ENCODE measurements at places on chromosomes 1 and 21.

DNA sequence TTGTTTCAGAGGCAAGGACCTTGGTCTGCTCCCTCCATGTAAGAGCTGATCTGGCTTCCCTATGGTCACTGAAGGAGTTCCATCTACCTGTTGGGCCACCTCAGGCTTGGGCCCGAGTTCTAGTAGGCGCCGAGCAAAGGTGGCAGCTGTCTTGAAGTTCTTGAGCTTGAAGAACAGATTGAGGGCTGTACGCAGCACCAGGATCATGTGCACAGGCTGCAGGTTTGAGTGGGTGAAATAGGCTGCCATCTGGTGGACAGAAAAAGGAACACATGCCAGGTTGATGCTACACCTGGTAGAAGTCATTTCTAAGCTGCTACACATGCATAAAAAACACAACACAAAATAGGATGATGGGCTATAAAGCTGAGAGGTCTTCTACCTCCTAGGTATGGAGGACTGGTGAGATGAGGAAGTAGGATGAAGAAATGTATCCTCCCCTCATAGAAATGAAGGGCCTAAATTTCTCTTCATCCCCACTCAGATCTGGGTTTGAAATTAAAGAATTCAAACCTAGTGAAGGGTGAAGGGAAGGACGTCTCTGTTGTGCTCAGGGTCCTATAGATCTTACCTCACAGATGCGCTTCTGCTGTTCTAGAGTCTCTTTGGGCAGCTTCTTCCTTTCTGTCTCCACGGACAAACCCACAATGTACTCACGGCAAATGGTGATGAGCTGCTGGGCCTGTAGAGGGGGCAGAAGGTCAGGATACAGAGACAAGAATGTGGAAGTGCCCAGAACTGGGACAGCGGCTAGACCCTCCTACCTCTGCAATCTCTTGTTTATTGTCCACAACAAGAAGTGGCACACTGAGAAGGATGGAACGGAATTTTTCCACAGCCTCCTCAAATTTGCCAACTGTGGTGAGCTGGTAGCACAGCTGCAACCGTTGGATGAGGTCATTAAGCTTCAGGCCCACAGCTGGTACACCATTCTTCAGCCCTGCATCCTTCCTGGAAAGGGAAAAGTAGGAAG, 6.6 kb upstream of the PEX19 start:
- peak; percentile 79 for DNase-seq

DNA sequence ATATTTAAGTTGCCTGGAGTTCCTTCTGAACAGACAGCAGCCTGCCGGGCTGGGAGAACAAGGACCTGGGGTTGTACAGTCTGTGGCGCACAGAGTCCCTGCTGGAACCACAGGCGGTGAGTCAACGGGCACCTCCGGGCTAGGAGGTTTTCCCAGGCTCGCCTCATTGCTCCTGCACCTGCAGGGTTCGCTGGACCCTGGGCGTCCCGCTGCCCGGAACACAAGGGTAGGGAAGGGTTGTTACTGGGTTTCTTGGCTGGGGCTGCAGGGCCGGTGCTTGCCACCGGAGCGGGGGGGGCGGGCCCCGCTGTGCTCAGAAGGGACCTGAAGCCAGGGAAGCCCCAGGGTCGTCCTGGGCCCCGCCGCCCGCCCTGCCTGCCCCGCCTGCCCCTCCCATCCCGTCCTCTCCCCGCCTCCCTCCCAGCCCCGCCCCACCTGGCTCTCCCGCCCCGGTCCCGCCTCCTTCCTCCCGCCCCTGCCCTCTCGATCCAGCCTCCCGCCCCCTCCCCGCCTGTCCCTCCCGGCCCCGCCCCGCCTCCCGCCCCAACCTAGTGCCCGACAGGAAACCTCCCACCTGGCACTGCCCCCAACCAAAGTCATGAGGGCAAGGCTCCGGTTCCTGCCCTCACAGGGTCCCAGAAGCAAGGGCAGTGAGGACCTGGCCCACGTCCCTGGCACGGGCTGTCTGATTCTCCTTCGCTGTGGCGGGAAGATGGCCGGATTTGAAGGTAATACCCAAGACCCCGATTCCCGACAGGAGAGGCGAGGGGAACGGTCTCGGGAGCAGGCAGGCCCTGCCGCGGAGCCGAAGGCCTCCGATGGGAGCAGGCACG, 6.8 kb downstream of the JMJD4 start:
- no peak for DNase-seq

GRCh38 chr1:245285168-245285567, 130.4 kb downstream of the KIF26B start:
- DNase-seq: no peak

GRCh38 chr1:41758904-41759548, 159.7 kb downstream of the HIVEP3 start:
- no peak for DNase-seq

GRCh38 chr1:178374016-178374415, 122.7 kb downstream of the CLEC20A start:
- DNase-seq: no peak

DNA sequence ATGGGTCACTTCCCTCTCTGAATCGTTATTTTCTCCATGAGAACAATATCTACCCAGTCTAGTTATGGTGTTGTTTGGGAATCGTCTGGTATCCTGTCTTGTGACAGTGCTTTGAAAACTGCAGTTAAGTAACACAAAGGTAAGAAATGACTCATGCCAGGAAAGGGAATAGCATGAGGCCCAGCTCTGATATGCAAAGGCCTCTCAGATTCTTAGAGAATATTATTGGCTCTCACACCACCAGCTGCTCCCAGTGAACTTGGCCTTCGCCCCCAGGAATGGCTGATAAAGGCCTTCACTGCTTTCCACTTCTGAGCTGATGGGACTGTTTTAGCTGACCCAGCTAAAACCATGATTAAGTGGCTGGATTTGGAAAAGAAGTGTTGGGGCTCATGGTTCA, 27.1 kb downstream of the NEK2 start:
- no peak for DNase-seq

GRCh38 chr1:42938645-42939615, 19.7 kb downstream of the SLC2A1 start:
- no peak for DNase-seq

- DNase-seq: no peak
Observed at GRCh38 chr1:84775535-84775920, 85.3 kb upstream of the SSX2IP start.

GRCh38 chr1:226100436-226101391, 38.2 kb downstream of the H3-3A start:
- DNase-seq: no peak

DNA sequence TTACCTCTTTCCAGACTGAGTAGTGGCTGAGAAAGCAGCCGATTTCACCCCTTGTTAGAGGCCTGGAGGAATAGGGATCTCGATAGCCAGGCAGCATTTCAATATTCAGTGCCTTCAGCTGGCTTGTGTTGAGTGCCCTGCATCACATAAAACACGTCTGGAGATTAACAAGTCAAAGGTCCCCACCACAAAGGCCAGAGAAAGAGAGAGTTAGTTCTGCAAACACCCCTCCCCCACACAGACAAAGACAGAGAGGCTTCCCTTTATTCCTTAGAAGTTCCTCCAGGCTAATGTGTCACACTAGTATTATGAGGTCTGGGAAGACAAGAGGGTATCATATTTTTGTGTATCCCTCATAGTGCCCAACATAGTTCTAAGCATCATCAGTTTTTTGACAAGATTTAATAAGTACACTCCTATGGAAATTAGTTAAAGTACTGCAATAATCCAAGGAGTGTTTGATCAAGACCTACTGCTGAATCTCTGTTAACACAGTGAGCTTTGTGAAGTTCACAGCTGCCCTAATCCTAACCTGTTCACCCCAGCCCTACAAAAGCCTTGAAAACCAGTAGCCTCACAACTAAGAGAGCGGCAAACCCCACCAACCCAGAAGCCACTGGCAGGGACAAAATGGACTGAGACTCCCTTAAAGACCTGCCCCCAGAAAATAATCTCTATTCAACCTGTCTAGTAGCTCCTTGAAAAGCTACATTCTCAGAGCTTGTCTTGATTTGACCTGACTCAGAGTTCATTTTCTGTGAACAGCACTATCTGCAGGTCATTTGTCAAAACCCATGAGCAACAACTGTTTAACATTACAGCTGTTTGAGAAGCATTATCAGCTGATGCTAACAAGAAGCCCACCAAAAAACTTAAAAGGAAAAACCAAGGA, 91.9 kb downstream of the COLGALT2 start:
- no peak for DNase-seq

GRCh38 chr1:41281334-41281733, 39.2 kb upstream of the SCMH1 start:
- no peak for DNase-seq

- DNase-seq: no peak
Observed at GRCh38 chr21:19145682-19146293, 742.2 kb upstream of the TMPRSS15 start.

DNA sequence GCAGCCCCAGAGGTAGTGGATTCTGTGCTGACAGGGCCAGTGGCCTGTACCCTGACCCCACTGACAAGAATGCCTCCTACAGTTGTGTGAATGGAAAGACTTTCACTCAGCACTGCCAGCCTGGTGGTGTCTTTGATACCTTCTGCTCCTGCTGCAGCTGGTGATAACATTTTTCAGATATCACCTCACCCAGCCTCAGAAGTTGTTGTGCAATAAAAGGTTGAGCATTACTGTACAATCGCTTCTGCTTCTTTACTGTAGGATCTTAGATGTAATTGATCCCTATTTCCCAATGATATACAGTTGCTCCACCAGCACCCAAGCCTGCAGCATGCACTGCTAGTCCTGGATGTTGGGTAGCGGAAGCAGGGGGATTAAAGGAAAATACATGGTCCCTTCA, 4.8 kb upstream of the CHIA start:
- no peak for DNase-seq

GRCh38 chr1:51622455-51622913, 5.6 kb downstream of the OSBPL9 start:
- no peak for DNase-seq

- DNase-seq: no peak
Observed at GRCh38 chr1:152580433-152580832, at the start of gene LCE3D. TSS of gene LCE3D (minus strand) at chr1:152580516. CDS start at chr1:152579936, 580 bp downstream.

DNA sequence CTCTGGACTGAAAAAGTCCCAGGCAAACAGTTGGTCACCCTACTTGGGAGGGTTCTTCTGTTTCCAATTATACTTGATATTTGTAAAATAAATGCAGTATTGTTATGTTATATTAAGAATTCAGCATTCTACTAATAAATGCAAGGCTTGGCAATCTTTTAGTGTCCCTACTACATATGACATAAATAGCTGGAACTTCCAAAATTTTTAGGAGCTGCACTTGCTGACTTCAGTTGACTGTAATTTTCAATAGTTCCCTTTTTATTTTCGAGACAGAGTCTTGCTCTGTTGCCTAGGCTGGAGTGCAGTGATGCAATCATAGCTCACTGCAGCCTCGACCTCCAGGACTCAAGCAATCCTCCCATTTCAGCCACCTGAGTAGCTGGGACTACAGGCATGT, 20.0 kb downstream of the FOXD3 start:
- DNase-seq: no peak

DNA sequence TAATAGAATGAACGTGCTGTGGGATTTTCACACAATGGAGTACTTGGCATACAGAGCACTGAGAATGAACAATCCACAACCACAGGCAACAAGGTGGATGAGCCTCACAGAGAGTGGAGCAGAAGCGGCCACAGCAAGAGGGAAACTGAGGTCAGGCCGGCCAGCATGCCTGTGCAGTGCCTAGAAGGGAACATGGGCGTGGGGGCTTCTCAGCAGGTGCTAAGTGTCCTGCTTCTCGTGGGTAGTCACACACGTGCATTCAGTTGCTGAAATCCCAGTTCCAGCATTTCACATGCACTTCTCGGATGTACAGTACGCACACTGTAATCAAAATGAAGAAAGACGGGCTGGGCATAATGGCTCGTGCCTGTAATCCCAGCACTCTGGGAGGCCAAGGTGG, 33.1 kb downstream of the WDR4 start:
- DNase-seq: no peak

DNA sequence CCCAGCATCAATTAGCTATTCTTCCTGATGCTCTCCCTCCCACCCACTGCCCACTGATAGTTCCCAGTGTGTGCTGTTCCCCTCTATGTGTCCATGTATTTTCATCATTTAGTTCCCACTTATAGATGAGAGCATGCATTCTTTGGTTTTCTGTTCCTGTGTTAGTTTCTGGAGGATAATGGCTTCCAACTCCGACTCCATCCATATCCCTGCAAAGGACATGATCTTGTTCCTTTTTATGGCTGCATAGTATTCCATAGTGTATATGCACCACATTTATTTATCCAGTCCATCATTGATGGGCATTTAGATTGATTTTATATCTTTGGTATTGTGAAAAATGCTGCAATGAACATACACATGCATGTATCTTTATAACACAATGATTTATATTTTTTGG, 30.2 kb downstream of the DISC1 start:
- DNase-seq: no peak

DNA sequence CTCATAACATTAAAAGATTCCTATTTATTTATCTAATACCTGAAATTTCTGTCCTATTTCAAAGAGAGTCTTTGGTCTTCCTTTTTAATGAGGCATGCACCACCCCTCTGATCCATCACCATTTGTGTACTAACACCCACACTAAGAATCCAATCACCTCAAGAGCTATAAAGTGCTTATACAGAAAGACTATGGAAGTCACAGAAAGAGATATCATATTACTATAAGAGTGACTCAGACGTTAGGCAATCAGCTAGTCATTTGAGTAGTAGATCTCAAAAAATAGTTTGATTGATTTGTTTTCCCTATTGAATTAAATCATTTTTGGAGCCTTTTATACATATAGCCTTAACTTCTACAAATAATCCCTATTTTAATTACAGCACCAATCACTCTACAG, 46.1 kb downstream of the NME7 start:
- DNase-seq: no peak

DNA sequence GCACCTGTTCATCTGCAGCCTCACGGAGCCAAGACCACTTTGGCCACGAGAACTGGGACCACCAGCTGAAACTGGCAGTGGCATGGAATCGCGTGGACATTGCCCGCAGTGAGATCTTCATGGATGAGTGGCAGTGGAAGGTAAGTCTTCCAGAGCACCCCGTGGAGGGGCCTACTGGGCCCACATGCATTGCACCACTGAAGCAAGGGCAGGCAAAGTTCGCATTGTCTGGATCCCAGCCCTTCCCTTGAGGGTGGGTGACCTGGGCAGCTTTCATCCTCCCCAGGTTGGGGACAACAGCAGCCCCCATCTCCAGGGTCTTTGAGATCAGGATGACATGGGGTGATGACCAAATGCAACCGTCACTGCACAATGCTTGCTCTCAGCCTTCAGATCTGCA, 37.5 kb downstream of the TRPM2 start:
- no peak for DNase-seq

GRCh38 chr1:21608798-21609197, 60.4 kb downstream of the RAP1GAP start:
- DNase-seq: no peak

- no peak for DNase-seq
Observed at GRCh38 chr21:32392299-32392879, 423 bp downstream of the URB1 start.
